A673 (cell line): ENCODE measurements at places on chromosomes 3 and 15. TPM values are rescaled to one million over a fixed set of nuclear protein-coding genes. Genes with fewer than 3 reads are reported as not detected.

DNA sequence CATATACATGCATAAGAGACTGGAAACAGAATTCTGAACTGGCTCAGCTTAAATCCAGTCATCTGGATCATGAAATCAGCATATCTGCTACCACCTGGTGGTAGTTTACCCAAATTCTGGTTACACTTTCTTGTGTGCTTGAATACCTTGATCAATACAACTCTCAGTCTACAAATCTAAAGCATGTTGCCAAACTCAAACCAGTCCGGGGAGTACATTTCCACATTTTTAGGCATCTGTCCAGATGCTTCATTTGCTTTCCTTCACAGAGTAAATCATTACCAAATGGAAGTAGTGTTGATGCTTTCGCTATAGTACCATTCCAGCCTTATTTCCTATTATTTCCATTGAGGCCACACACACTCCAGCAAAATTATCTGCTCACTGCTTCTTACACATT lies 126.4 kb downstream of the P2RY1 start:
- peak; percentile 58 for DNase-seq

CPNE9 gene
- not detected in 2 replicates for total RNA-seq

GRCh38 chr3:190076136-190076535 lies 44.6 kb downstream of the P3H2 start:
- no peak for DNase-seq

- no peak for DNase-seq
Observed at GRCh38 chr3:4759689-4760312, 219.4 kb upstream of the BHLHE40 start.

HES1 gene
- 136 and 139 TPM in 2 replicates for total RNA-seq

DNA sequence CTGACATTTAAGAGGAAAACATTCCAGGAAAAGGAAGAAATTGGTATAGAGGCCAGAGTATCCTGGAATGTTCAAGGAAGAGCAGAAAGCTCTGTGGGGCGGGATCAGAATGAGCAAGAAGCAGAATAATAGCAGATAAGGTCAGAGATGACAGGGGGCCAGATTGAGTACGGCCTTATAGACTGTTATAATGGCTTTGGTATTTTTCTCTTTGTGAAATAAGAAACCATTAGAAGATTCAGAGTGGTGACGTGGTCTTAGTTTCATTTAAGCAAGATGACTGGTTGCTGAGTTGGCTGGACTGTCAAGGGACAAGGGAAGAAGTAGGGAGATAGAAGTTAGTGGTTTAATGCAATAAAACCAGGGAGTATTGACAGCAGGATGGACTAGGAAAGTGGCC lies 218.3 kb upstream of the SOX2 start:
- no peak for DNase-seq

GRCh38 chr3:31008994-31009393 lies 114.5 kb upstream of the GADL1 start:
- no peak for DNase-seq

SMCO1 gene
- total RNA-seq, result not detected in 2 replicates

DNA sequence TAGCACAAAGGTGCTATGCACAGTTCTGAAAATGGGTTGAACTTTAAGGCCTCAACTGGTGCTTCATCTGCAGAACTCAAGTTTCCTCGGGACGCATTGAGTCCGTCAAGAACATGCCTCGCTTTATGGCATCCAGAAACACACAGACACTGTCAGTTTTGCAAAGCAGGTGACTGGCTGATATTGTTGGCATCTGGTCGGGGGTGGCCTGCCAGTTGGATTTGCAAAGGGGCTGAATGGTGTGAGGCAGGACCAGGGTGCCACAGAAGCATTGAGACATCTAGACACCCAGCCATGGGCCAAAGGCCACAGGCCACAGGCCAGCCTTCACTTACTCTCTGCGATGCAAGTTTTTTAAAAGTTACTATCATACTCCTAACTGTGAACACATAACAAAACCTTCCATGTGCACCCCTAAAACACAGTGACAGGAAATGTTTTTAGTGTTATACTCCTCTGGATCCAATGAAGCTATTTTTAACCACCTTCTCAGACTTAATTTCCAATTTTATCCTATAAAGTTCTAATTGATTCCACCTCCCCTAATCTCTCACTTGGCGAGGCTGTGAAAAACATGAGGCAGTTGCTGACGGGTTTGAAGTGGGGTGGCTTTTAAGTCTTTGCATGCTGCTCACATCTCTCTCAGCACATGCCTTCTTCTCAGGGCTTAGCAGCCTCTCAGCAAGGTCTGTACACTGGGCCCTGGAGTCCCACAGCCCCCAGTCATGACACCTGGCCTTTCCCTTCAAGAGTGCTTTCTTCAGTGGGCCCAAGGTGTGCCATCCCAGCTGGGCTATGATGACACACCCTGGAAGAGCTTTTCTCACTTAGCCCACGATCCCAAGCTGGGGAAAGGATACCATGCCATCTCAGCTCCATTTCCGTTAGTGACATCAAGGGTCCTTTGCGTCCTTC lies 38.5 kb upstream of the DUSP7 start:
- no peak for DNase-seq
